Foreskin melanocyte (primary cell): ENCODE measurements at places on chromosomes 13 and 19.

- DNase-seq: no peak
These were observed 45.1 kb upstream of the SPRY2 start for GRCh38 chr13:80386002-80386401.

GRCh38 chr19:33311326-33311682 lies 9.0 kb upstream of the CEBPA start:
- no peak for DNase-seq

GRCh38 chr13:95833719-95834118 lies 156.8 kb downstream of the DNAJC3 start:
- peak; percentile 83 for DNase-seq

DNA sequence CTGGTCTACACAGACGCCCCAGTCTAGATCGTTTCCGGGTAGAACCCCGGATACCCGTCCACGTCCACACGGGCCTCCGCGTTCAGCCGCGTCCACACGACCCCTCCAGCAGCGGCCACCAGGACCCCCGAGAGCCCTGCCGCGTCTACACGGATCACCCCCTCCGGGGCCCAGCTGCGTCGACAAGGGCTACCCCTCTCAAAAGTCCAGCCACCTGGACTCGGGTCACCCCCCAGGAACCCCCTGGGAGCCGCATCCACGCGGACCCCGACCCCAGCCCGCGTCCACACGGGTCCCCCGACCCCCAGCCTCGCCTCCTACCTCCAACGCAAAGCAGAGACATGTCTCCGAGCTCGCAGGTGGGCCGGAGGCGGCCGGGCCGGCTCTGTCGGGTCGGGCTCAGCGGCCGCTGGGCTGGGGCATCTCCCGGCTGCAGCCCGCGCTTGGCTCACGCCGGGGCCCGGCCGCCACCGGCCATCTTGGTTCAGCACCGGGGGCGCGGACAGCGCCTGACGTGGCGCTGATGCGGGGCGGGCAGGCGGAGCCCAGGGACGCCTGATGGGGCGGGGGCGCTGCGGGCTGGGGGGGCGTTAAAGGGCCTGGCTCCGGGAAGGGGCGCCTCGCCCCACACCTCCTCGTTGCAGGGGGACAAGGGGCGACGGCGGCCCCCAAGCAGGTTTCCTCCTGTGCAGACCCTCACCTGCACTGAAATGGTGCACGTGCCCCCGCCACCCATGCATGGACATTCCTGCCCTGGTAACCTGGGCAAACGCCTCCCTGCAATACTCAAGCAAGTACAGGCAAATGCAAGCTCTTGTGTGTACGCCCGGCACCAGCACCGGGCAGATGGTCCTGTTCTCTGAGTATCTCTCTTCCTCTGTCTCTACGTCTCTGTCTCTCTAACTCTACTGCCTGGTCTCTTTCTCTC lies at the start of gene UNC13A:
TSS of gene UNC13A (minus strand) at position 498 of the 928 bp plus-strand sequence. CDS start at position 343, 155 bp downstream.
- DNase-seq: no peak

DNA sequence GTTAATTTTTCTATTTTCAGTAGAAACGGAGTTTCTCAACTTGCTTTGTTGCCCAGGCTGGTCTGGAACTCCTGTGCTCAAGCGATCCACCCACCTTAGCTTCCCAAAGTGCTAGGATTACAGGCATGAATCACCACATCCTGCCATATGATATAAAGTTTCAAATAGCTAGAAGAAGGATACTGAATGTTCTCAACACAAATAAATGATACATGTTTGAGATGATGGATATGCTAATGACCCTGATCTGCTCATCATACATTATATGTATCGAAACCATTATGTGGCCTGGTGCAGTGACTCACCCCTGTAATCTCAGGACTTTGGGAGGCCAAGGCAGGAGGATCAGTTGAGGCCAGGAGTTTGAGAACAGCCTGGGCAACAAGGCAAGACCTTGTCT lies 11.5 kb downstream of the CIB3 start:
- no peak for DNase-seq

- no peak for DNase-seq
These were observed 687.2 kb upstream of the KLHL1 start for GRCh38 chr13:70795484-70795883.

DNA sequence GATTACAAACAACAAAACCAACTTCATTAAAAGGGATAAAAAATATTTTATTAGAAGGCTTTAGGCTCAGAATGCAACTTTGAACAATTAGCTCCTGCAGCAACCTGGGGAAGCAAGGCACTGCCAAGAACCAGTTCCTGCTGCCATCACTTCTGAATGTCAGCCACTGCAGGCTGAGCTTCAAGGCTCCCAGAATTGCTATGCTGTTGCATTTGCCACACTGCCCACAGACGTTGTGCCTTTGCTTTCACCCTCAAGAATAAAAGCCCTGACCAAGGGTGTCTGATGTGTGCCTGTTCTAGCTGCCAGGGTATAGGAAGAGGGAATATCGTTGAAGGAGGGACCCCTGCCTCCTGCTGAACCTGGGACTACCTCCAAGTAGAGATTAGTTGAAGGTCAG lies 238.4 kb downstream of the ITGBL1 start:
- DNase-seq: no peak
